Stomach (tissue), 19 donors: ENCODE measurements at places on chromosomes 11 and 22.

DNA sequence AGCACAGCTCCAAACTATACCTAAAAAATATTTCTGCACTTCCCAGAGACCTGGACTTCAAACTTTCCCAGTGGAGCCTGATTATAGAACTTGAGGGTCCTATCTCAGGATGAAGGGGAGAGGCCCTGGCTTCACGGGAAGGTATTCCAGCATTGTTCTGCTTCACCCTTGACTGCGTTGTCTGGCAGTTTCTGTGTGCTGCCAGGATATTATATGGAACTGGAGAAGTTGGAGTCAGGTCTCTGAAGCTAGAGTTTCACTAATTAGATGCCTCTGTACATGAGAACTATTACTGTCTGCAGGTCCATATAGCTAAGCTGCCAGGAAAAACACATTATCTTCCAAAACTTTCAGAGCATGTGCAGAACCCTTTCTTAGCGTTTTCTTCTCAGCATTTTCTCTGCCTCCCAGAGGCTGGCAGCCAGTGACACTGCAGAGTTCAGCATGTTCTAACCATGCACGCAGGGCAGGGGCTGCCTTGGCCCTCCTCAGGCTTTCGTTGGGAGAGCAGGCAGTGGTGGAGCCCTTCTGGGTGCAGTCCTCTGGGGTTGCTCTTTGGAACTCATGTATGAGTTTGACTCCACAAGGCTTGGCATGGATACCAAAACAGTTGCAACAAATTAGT, 99.3 kb downstream of the CWC15 start:
- H3K4me1 ChIP-seq, result peaks cover 28% of the 10 kb centered on the region
- H3K27me3 ChIP-seq, result no peaks in the 10 kb centered on the region
- H3K36me3 ChIP-seq, result peaks cover 24% of the 10 kb centered on the region
- H3K27ac ChIP-seq, result no peak overlapping the region
- H3K4me3 ChIP-seq, result no peak overlapping the region

DNA sequence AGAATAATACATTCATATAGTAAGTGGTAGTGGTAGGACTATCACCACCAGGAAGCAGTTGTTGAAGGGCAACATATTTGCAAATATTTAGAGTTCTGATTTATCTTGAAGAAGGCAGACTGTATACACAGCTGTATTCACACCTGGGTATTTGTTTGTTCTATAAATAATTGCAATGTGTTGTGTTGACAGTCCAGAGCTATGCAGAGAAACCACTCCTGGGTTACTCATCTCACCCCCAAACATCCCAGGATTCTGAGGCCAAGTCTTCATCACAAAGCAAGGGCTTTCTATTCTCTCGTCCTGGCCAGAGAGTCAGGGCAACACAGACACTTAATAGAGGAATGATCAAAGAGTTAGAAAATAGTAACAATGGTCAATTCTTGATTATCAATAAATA, 102.1 kb upstream of the FAT3 start:
- no peaks in the 10 kb centered on the region for H3K27me3 ChIP-seq
- no peak overlapping the region for H3K27ac ChIP-seq
- peaks cover 6% of the 10 kb centered on the region for H3K4me1 ChIP-seq
- DNase-seq, result no peak
- no peak overlapping the region for H3K4me3 ChIP-seq

DNA sequence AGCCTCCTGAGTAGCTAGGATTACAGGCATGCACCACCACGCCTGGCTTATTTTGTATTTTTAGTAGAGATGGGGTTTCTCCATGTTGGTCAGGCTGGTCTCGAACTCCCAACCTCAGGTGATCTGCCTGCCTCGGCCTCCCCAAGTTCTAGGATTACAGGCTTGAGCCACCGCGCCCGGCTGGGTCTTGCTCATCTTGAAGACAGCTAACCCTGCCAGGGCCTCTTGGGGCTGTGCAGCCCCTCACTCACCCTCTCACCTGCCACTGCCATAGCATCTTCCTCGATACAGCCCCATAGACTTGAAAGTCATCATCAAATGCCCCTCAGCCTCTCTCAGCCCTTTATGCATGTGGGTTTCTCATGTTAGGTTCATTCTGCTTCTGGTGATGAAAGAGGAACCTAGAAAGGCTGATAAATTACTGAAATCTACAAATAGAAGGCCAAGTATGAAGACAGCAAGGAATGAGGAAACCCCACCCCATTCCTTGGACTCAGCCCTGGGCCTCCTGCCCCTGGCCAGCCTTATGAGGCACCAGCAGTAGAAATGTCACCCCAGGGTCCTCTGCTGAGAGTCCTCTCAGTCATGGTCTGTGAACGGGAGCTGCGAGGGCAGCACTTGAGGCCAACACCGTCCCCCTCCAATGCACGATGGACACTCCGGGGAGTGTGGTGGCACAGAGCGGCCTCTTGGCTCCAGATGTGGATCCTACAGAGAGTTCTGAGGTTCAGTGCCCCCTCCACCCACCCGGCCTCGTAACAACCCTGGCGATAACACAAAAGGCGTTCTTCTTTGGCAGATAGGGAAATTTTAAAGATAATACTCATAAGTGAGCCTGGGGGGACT, 24.8 kb downstream of the SCGB1A1 start:
- H3K27me3 ChIP-seq, result no peaks in the 10 kb centered on the region
- H3K4me1 ChIP-seq, result peaks cover 28% of the 10 kb centered on the region
- no peaks in the 10 kb centered on the region for H3K36me3 ChIP-seq
- H3K4me3 ChIP-seq, result peak overlapping the region; percentile 23
- peak overlapping the region; percentile 89 for H3K27ac ChIP-seq

GRCh38 chr22:35353318-35353717, 27.6 kb upstream of the HMOX1 start:
- peak overlapping the region; percentile 84 for H3K27ac ChIP-seq
- no peaks in the 10 kb centered on the region for H3K27me3 ChIP-seq
- no peak for DNase-seq

- H3K36me3 ChIP-seq, result peaks cover 100% of the 10 kb centered on the region
- H3K27ac ChIP-seq, result no peak overlapping the region
- no peak for DNase-seq
- H3K4me1 ChIP-seq, result peaks cover 44% of the 10 kb centered on the region
Measured at GRCh38 chr11:72009156-72009555, 10.4 kb downstream of the IL18BP start.

GRCh38 chr11:35118906-35119305, 20.1 kb upstream of the CD44 start:
- H3K4me3 ChIP-seq, result no peak overlapping the region
- no peak overlapping the region for H3K27ac ChIP-seq
- no peaks in the 10 kb centered on the region for H3K36me3 ChIP-seq
- no peaks in the 10 kb centered on the region for H3K27me3 ChIP-seq
- no peak for DNase-seq

DNA sequence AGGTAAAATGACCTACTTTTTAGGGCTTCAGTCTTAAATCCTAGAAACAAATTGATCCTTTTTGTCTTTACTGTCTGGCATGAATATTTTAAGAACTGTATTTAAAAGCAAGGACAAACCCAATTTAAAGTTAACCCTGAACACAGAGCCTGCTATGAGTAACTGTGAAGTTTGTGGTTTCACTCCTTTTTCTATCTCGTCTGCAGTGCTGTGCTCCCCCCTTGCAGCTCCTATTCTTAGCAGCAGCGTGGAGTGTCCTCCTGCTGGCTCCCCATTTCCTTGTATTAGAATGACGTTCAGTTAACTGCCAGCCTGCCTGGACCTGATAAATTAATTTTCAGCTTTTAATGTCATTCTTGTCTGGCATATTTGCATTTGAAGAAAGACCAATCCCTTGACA, 40.0 kb upstream of the LRRC4C start:
- no peak for DNase-seq
- no peaks in the 10 kb centered on the region for H3K4me1 ChIP-seq
- H3K4me3 ChIP-seq, result no peak overlapping the region
- no peak overlapping the region for H3K27ac ChIP-seq
- no peaks in the 10 kb centered on the region for H3K36me3 ChIP-seq

DNA sequence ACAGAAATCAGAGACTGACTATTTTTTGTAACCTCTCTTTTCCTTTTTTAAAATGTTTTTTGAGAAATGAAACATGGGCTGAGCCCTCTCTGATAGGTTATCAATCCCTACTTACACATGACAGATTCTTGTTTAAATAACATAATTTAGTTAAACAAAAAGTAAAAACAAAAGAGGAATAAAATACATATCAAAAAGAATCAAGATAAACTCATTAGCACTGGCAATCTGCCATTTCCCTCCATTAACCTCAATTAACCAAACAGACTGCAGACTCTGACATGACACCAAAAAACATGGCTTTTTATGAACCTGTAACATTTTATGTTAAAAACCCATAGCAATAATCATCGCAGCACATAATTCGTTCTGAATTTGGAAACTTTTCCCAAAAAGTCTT, 284.4 kb upstream of the MTNR1B start:
- no peaks in the 10 kb centered on the region for H3K36me3 ChIP-seq
- no peak overlapping the region for H3K27ac ChIP-seq
- no peaks in the 10 kb centered on the region for H3K27me3 ChIP-seq
- no peak overlapping the region for H3K4me3 ChIP-seq
- DNase-seq, result no peak

DNA sequence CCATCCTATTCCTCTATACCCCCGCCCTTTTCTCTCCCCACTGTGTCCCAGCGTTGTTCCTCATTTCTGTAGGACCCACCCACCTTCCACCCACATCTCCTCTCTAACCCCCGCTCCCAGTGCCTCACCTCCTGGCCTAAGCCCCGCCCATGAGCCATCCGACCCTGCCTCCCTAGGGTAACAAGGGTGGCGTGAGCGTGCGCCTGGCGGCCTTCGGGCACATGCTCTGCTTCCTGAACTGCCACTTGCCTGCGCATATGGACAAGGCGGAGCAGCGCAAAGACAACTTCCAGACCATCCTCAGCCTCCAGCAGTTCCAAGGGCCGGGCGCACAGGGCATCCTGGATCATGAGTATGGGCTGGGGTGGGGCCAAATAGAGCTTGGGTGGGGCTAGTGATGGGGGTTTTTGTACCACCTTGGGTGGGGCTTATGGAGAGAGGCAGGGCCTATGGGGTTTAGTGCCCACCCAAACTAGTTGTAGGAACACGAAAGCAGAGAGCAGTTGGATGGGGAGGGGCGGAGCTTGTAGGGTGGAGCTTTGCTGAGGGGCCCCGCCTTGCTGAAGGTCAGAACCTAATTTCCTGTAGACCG, 4.5 kb downstream of the INPP5J start:
- no peak for DNase-seq
- H3K27ac ChIP-seq, result no peak overlapping the region
- no peaks in the 10 kb centered on the region for H3K36me3 ChIP-seq
- no peak overlapping the region for H3K4me3 ChIP-seq

DNA sequence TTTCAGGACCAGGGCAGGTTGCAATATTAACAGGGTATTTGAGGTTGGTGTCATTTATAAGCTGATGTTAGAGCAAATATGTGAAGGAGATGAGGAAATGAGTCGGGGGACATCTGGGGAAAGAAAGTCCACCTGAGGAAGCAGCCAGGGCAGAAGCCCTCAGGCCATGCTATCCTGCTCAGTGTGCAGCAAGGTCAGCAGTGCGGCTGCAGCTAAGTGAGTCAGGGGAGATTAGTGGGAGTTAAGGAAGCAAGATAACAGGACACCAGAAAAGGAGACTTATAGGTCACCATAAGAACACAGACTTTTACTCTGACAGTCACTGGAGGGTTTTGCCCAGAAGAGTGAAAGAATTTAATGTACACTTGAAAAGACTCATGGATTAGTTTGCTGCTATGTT, 468.9 kb downstream of the NTM start:
- no peaks in the 10 kb centered on the region for H3K36me3 ChIP-seq
- H3K4me1 ChIP-seq, result no peaks in the 10 kb centered on the region
- no peaks in the 10 kb centered on the region for H3K27me3 ChIP-seq
- DNase-seq, result no peak

- peaks cover 65% of the 10 kb centered on the region for H3K27me3 ChIP-seq
- no peak for DNase-seq
- no peak overlapping the region for H3K27ac ChIP-seq
- no peak overlapping the region for H3K4me3 ChIP-seq
- H3K36me3 ChIP-seq, result peaks cover 15% of the 10 kb centered on the region
- H3K4me1 ChIP-seq, result peaks cover 29% of the 10 kb centered on the region
Measured at GRCh38 chr11:77038825-77039326, 4.7 kb downstream of the B3GNT6 start.

GRCh38 chr11:122441666-122442035, 213.9 kb upstream of the UBASH3B start:
- no peaks in the 10 kb centered on the region for H3K36me3 ChIP-seq
- peak overlapping the region; percentile 44 for H3K4me3 ChIP-seq
- no peaks in the 10 kb centered on the region for H3K4me1 ChIP-seq

GRCh38 chr11:91293119-91293518, 931.5 kb upstream of the FAT3 start:
- H3K4me3 ChIP-seq, result no peak overlapping the region
- no peak overlapping the region for H3K27ac ChIP-seq
- H3K4me1 ChIP-seq, result no peaks in the 10 kb centered on the region
- H3K27me3 ChIP-seq, result no peaks in the 10 kb centered on the region
- DNase-seq, result no peak

DNA sequence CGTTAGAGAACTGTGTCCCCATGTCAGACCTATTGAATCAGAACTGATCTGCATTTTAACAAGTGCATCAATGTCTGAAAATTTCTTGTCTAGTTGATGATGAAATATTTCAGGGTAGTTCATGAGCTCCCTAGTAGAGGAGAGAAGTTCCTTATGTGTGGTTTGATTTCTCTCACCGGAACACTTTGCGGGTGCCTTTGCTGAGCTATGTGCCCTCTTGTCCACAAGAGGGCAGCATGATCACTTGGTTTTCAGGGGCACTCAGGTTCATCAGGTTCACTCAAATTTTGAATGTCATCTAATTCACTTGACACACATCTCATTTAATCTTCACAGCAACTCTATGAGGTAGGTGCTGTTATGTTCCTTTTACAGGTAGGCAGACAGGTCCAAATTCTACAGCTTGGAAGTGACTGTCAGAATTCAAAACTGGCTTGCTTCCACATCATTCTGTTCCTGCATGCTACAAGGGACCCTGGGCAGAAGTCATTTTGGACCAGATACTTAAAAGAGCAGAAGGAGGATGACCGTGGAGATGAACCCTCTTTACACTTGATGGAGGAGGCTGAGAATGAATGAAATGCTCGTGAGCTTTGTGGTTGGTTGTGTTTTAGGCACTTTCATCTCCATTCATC, 55.6 kb downstream of the P4HA3 start:
- H3K36me3 ChIP-seq, result peaks cover 24% of the 10 kb centered on the region
- DNase-seq, result peak; percentile 86
- H3K27me3 ChIP-seq, result no peaks in the 10 kb centered on the region
- no peak overlapping the region for H3K27ac ChIP-seq
